ENCODE measurements at places on chromosomes 16 and 17. TPM values are rescaled to one million over a fixed set of nuclear protein-coding genes. Genes with fewer than 3 reads are reported as not detected.

The PRKCB gene
- 82.6 TPM for total RNA-seq

- no peak for DNase-seq
Observed at GRCh38 chr16:89827383-89828198, 684 bp upstream of the SPIRE2 start.

- peak; percentile 8 for DNase-seq
Observed at GRCh38 chr16:78796221-78796866, 696.9 kb downstream of the WWOX start.

DNA sequence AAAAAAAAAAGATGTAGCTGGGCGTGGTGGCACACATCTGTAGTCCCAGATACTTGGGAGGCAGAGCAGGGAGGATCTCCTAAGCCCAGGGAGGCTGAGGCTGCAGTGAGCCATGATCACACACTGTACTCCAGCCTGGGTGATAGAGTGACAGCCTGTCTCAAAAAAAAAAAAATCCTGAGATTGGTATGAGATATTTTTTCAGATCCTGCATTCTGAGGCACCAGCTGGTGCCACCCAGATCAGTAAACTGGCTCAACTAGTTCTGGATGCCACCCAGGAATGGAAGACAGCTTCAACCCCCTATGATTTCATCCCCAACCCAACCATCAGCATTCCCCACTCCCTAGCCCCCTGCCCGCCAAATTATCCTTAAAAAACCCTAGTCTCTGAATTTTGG, 7.1 kb upstream of the GJC1 start:
- DNase-seq: no peak

DNA sequence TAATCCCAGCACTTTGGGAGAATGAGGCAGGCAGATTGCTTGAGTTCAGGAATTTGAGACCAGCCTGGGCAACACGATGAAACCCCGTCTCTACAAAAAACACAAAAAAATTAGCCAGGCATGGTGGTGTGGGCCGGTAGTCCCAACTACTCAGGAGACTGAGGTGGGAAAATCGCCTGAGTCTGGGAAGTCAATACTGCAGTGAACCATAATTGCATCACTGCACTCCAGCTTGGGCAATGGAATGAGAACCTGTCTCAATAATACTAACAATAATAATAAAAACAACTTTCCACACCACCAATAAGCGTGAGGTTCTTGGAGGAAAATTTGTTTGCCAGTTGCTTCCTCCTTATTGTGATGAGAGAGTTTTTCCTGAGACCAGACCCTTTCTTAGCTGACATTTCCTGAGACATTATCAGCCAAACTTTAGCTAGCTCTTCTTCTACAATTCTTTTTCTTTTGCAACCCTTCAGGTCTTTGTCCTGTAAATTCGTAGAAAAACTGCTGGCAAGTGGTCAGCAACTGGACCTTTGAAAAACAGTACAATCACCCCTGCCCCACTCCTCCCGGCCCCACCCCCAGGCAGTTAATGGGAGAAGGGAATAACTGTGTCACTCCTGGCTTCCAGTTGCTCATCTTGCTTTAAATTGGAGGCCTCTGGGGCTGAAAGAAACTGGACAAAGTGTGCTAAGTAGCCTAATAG, 3.5 kb upstream of the EZH1 start:
- no peak for DNase-seq

DNA sequence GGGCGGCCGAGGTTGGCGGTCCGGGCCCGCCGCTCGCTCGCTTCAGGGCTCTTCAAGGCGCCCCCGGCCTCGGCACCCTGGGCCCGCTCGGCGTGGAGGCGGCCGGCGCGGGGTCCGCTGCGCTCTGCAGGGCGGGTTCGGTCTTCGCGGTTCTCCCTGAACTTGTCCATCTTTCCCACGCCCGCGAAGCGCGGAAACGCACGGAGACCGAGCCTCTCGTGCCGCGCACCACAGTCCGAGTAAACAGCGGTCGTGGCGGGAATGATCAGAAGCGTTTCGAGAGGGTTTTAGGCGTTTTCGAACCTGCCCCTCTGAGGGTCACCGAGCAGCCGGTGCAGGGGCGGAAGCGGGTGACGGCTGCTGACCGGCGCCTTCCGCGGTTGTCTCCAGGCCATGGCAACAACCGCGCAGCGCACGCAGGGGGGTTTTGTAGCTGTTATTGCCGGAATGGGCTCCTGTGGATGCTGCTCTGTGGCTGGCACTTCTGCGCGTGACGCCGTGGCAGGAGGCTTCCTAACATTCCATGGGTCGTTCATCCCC, 414 bp downstream of the NARF start:
- DNase-seq: no peak

GRCh38 chr16:23288209-23288608, 13.9 kb upstream of the SCNN1B start:
- no peak for DNase-seq

The CA4 gene
- not detected for total RNA-seq

GRCh38 chr17:80220054-80220735, at the start of the genes SGSH and SLC26A11:
TSS of gene SGSH (minus strand) at chr17:80220333. CDS start at chr17:80220313, 20 bp downstream.
TSS of gene SLC26A11 (plus strand) at chr17:80220427. CDS start at chr17:80221561, 1,134 bp downstream.
- peak; percentile 70 for DNase-seq

- DNase-seq: no peak
Observed at GRCh38 chr17:79818026-79818758, 21.0 kb downstream of the CBX4 start.

GRCh38 chr17:61260071-61260797, 139.4 kb upstream of the TBX2 start:
- DNase-seq: no peak

GRCh38 chr16:31407406-31407805, 14.3 kb downstream of the ITGAD start:
- no peak for DNase-seq

- no peak for DNase-seq
Observed at GRCh38 chr16:59988591-59988990, 1254.5 kb upstream of the GOT2 start.

DNA sequence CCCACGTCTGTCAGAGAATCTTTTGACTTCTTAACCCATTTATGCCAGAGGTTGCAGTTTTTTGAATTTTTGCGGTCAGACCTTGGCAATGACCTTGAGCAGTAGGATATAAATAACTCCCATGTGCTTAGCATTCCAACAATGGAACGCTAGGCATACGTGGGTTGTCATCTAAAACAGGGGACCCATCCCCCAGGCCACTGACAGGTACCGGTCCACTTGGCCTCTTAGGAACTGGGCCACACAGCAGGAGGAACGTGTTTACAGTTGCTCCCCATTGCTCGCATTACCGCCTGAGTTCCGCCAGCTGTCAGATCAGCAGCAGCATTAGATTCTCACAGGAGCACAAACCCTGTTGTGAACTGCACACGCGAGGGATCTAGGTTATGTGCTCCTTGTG, 76.8 kb upstream of the LGALS9 start:
- DNase-seq: no peak

DNA sequence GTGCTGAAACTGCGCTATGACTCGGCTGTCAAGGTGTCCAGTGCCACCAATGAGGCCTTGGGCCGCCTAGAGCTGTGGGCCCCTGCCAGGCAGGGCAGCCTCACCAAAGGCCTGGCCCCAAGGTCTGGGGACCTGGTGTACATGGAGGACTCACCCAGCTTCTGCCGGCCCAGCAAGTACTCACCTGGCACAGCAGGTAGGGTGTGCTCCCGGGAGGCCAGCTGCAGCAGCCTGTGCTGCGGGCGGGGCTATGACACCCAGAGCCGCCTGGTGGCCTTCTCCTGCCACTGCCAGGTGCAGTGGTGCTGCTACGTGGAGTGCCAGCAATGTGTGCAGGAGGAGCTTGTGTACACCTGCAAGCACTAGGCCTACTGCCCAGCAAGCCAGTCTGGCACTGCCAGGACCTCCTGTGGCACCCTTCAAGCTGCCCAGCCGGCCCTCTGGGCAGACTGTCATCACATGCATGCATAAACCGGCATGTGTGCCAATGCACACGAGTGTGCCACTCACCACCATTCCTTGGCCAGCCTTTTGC, 25.0 kb downstream of the WNT9B start:
- no peak for DNase-seq

DNA sequence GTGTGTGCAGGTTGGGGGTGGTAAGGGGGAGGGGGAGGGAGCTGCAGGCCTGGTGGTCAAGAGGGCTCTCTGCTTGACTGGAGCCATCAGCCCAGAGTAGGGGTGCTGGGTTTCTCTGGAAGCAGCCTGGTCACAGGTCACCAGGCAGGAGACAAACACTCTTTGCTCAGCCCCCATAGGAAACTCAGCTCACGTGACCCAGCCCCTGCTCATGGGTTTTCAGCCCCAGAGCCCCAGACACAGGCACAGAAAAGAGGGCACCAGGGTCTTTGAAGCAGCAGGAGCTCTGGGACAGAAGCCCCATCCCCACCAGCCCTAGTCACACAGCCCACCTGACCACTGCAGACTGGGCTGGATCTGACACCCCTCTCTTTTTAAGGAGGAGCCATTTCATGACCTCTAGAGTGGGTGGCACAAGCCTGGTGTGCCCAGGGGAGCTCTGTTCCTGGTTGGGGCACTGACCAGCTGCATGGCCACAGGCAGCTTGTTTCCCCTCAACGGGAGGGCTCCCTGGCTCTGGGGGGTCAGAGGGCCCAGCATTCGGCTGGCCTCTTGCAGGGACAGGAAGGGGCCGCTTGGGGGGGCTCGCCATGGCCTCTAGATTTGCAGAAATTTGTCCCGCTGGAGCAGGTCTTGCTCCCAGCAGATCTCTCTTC, 13.8 kb upstream of the CD79B start:
- no peak for DNase-seq

The KCNJ18 gene
- not detected for total RNA-seq

The TK2 gene
- total RNA-seq: 6.9 TPM

- DNase-seq: peak; percentile 38
Observed at GRCh38 chr16:67979955-67980678, at the start of gene DPEP3. TSS of gene DPEP3 (minus strand) at chr16:67980499. CDS start at chr16:67980380, 119 bp downstream.

The AIPL1 gene
- not detected for total RNA-seq
